Epithelial cell of prostate (primary cell): ENCODE measurements at places on chromosomes 2 and 18.

GRCh38 chr2:112912403-112912802 lies 1.4 kb downstream of the IL37 start:
- no peak for DNase-seq

- DNase-seq = no peak
Measured at GRCh38 chr2:208207769-208208168, 17.9 kb upstream of the C2orf80 start.

GRCh38 chr2:17272652-17273525 lies 245.4 kb downstream of the RAD51AP2 start:
- DNase-seq = no peak

DNA sequence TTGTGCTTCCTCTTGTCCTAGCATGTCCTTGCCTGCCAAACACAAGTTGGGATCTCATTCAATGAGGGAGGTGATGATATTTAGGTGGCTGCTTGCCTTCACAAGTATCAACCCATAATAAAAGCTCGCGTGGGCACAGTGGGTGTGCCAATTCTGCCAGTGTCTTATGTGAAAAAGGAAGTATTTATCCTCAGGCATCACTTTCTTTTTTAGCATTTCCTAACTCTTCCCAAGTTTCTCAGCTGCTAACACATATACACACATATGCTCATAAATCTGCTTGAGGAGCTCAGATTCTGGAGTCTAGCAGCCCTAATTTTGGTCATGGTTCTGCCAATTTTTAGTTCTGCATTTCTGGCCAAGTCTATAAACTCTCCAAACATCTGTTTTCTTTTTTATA lies 319.5 kb upstream of the HNMT start:
- no peak for DNase-seq

GRCh38 chr18:69205925-69206324 lies 194.8 kb upstream of the DOK6 start:
- no peak for DNase-seq

DNA sequence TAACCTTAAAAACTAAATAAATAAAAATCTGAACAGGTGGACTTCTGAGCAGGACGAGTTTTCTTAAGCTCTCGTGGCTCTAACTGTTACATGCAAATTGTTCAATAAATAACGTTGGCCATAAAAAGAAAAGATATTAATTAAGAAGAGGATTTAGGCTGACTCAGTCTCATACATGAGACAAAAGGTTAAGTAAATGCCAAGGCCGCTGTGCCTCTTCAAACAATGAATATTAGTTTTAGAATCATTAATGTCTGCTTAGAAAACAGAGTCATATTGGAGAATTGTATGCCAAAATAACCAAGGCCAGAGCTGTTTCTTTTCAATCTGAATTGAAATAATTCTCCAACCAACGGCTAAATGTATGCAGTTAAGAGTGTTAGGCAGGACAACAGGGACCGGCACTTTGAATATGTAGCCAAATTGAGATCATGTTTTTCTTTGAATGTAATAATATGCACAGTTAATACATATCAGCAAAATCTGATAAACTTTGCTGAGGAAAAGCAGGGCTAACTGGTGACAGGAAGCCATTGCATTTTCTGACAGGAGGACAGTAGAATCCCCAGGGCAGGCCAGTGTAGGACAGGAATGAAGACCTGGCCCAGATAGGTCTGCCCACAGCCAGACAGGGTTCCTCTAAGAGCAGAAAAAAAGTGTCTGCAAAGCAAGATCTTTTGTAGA lies 1041.4 kb upstream of the FANCL start:
- DNase-seq = no peak

- no peak for DNase-seq
Measured at GRCh38 chr2:8045081-8045614, 636.7 kb upstream of the ID2 start.

DNA sequence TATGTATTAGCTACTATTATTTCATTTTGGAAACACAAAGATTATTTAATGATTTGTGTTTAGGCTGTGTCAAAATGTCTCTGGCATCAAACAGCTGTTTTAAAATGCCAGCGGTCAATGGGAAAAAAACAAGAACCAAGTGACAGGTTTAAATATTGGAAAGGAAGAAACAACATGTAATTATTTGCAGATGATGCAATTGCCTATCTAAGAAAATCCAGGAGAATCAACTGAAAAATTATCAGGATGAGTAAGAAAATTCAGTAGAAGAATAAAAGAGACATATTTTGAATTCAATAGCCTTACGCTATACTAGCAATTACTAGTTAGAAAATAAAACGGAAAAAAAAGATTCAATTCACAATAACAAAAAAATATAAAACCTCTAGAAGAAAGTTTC lies 51.6 kb downstream of the HNRNPLL start:
- no peak for DNase-seq

DNA sequence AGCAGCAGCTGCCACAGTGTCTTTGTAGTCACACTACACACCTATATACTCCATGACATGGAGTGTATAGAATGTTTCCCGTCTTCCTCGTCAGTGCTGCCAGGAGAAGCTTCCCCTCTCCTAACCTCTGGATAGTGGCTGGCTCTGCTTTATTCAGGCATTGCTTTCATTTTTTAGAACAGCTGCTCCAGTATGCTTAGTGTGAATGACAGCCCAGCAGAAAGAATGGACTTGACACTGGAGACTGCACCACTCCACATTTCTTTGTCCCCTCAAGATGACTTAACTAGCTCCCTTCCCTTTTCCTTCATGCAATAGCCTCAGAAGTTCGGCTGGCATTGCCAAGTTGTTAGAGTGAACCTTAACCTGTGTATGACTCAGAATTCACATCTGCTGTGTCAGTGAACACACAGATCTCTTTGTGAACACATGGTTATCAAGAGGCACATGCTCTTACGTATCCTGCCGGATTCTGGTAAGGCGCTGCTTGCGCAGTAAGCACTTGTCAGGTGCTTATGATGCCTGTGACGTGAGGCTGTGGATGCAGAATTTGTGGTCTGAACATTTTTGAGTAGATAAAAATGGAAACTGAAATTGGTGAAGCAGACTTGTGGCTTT lies 73.9 kb downstream of the NEDD4L start:
- peak; percentile 71 for DNase-seq

DNA sequence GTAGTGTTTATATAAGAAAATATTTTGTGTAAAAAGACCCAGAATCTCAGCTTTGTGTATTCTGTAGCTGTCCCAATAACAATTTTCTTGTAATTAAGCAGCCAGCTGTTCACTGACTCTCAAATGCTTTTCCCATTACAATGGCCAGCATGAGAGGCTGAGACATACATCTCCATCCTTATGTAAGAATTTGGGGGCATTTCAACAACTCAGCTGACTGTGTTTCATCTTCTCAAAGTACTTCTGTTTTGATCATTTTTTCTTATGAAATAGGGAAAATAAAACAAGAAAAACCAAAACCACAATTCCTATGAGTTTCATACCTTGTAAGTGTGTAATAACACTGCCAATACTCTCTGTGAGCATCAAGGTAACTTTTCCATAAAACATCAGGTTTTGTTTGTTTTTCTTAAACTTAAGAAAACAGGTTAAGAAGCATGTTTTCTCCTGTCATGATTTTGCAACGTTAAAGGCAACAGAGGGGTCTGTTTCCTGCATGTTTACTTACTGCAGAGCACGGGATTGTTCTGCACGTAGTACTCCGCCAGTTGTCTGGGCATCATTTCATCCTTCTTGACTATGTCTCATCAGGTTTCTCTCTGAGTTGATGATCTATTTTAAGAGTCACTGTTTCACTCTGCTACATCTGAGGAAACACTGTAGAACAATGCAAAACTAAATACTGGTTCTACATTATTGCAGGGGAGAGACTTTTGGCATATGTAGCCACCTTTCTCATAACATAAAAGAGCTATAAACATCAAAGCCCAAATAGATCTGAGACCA lies 62.9 kb upstream of the CYRIA start:
- DNase-seq = no peak

- no peak for DNase-seq
Measured at GRCh38 chr2:218995972-218996711, 2.9 kb upstream of the CRYBA2 start.

- DNase-seq = peak; percentile 62
Measured at GRCh38 chr2:10812362-10813162, at the start of gene PDIA6. Gene PDIA6 (minus strand): TSS chr2:10812785. CDS start chr2:10812696, 89 bp downstream.

DNA sequence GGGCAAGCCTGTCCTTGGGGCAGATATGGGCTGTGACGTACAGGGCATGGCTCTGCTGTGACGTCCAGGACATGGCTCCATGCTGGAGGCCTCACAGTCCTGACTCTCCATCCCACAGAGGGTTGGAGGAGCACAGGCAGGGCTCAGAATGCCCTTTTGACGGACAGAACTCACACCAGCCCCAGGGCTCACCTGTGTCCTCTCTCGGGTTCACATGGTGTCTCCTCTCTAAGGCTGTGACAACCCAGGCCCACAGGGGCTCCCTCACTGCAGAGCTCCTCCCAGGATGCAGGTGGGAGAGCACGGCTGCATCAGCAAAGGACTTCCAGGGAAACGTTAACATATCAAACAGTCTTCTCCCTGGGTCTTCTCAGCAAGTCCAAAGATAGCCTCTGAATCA lies 133.8 kb downstream of the EIPR1 start:
- DNase-seq = no peak

DNA sequence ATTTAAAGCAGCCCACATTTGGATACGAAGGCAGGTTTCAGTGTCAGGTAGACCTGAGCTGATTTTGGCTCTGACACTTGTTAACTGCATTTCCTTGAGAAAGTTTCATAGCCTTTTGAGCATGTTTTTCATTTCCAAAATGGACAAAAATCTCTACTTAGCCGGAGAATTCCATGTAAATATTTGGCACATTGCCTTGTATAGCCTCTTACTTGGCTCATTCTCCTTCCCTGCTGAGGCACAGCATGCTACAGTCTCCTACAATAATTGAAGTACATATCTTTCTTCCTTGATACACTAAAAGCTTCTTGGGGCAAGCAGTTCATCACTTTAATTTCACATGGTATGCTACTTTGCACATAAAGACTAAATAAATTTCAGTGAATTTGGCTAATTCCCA lies 772.2 kb upstream of the CHAC2 start:
- no peak for DNase-seq

- no peak for DNase-seq
Measured at GRCh38 chr2:142754182-142754581, 123.3 kb upstream of the KYNU start.

DNA sequence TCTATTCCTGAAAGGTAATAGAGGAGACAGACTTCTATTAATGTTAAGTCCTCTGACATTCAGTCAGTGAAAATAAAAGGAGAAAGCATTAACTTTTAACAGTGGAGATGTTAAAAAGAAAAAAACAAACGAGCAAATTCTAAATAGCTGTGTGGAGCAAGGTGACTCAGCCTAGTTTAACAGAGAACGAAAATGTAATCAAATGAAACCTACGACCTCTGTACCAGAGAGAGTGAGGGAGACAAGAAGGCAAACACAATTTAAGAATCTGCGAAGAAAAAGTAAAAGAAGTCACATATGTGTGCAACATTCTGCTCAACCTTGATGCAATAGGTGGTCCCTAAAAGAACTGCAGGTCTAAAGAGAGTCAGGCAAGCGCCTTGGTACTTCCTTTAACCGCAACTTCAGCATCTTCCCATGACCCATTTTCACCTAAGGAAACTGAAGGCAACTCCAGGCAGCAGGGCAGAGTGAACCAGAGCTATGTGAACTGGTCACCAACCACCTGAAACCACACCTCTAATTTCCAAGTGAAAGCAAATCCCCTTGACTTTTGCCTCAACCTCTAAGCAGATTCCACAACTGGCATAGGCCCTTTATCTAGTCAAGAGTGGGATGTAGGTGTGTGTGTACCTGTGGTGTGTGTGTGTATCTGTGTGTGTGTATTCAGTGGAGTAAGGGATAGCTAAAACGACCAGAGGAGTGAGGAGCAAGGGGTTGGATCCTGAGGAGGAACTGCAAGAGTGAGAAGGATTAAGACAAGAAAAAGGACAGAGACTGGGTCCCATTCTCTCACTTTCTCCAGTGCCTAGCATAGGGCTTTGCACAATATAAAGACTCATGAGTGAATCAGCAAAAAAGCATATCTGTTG lies 43.0 kb downstream of the FIGN start:
- no peak for DNase-seq
